NCI-H2107 (cell line): ENCODE measurements at places on chromosomes 7 and 10.

DNA sequence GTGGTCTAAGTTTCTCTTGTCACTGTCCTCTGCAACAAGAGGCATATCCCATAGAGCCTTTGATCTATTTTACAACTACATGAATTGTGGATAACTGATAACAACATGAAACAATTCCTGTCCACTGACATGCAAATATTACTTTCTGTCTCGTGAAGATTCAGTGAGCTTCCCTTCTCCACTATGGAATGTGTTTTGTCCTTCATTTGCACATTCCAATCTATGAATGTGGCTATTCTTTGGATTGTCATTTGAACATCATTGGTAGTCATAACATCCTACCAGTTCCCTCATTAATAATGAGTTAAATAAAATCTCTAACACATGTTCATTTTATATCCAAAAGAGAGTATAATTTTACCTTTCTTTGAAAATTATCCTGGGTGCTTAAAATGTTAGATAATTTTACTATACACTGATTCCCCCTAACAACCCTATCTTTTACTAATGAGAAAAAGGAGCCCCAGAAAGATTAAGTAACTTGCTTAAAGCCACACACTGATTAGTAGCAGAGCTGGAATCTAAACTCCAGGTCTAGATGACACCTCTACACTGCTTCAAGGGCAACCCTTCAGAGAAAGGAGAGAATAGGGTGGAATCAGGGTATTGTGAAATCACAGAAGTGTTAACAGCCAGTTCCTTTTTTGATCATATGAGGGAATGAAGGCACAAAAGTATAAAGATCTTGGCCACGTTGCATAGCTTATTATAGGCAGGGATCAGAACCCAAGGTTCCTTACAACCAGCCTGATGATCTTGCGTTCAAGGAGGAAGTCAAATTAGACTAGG lies 39.1 kb downstream of the PDE1C start:
- no peak for DNase-seq

DNA sequence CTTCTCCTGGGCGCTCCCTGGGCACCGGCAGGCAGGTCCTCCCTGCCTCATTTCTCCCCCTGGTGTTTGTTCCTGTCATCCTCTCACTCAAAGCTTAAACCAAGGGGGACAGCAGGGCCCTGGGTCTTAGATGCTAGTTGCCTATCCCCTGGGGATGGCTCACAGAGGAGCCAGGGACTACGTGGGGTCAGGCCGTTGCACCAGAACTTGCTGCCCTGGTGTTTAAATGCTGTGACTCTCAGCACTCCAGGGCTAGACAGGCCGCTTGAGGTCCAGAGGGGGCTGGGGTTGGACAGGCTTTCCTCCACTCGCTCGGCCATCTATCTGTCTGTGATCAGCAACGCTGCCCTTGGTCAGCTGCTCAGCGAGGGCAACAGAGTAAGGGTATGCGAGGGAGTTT lies 340.3 kb downstream of the CXCL12 start:
- DNase-seq: no peak

- no peak for DNase-seq
Measured at GRCh38 chr7:51012569-51013217, 230.0 kb upstream of the GRB10 start.

DNA sequence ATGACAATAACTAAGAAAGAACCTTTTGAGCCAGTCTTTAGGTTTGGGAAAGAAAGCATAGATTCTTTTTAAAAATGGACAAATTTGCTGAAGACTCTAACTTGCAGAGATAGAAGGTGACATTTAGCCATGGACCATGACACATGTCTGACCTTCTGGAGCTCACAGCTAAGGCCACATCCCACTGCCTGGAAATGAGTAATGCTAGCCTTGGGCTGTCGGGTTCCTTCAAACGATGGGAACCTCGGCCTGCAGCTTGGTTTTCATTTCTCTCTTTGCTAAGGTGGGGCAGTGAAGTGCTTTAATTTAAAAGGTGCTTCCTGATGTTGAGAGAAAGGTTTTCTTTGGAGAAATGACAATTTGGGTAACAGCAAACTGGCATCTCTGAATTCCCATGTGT lies 223.2 kb downstream of the FANK1 start:
- no peak for DNase-seq

- DNase-seq: no peak
Measured at GRCh38 chr10:118585234-118585633, 10.2 kb downstream of the PRLHR start.

DNA sequence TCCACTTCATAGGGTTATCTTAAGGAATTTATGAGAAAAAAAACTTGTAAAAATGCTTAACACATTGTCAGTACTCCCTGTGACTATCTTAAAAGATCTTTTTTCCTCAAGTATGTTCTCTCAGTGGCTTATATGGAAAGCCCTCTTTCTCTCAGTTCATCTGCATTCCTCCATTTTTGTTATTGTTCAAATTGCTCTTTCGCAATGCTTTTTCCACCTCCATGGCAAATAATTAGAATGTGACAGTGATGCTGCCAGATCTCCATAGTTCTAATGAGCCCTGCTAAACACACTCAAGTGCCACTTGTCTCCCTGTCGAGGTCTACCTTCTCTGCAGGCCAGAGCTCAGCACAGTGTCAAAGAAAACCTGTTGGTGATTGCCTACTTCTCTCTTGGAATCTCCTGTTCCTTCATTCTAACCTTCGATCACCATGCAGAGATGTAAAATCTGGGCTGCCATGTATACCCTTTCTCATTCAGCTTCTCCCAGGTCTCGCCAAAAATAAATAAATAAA lies 37.2 kb upstream of the ABCB5 start:
- no peak for DNase-seq

DNA sequence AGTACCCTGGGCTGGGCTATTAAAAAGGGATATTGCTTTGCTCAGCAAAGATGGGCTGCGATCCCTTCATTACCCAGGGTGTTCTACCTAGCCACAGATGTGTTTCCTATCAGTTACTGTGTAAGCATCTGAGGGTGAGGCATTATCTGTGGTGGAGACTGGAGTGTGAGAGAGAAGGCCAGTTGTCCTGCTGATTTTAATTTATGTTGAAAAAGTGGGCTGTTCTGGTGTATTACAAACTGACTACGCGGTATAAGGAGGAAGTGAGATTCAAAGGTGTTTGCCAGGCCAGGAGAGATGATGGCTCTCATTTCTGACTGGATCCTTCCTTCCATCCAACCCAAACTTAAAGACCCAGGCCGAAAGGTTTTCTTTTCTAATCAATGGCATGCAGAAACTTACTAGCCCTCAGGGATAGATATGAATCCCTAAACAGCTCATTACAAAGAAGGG lies 7.6 kb downstream of the TCF7L2 start:
- DNase-seq: no peak
